M059J (cell line): ENCODE measurements at places on chromosomes 3 and 15. TPM values are rescaled to one million over a fixed set of nuclear protein-coding genes. Genes with fewer than 3 reads are reported as not detected.

SCAMP2 gene
- 41.5 and 60.0 TPM in 2 replicates for total RNA-seq

DNA sequence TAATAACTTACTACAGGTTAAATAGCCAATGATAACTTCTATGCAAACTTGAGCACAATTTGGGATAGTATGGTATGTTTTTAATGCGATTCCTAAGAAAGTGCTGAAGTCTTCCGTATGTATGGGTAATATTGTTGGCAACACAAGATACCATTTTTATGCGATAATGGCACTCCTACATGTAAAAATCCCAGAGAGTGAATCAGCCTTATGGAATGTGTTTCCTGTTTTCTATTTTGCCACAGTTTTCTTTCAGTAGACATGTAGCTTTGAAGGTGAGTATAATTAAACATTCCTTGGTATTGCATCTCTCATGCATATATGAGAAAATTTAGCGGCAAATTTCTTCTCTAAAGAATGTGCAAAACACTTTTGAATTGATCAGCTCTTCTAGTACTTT lies 396.8 kb upstream of the AZI2 start:
- peak; percentile 50 for DNase-seq

GRCh38 chr3:119579366-119580066 lies at the start of gene ADPRH:
TSS of gene ADPRH (plus strand) at chr3:119579492. CDS start at chr3:119582170, 2,678 bp downstream.
- DNase-seq = peak; percentile 68

GRCh38 chr3:156892701-156893100 lies 66.5 kb downstream of the LEKR1 start:
- peak; percentile 98 for DNase-seq
